ENCODE measurements at places on chromosomes 5 and 9.
A peak's percentile ranks its signal among the peaks of the same experiment; 100 is the strongest.

- DNase-seq = no peak
These were observed 252.5 kb downstream of the NNT start for GRCh38 chr5:43855452-43855851.

DNA sequence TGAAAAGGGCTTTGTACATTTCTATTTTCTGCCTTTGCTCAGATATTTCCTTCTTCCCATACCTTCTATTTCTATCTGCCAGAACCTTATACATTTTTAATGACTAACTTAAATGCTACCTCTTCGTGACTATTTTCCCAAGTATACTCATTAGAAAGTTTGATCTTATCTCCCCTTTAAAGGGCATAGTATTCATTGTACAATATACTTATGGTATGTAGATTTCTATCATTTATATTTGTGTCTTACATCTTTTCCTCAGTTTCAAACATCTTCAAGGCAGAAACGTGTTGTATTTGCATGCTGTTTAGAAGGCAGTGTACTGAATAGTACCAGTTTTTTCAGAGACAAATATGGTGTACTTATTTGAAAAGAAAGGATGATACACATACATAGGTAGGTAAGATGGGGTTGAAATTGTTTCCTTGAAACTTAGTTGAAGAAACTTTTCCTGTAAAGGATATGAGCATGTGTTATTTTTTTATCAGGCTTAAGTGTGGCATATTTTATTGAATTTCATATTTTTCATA, 518.1 kb upstream of the NUDT12 start:
- no peak for DNase-seq

GRCh38 chr9:109011231-109011671, 2.0 kb downstream of the CTNNAL1 start:
- DNase-seq = no peak

DNA sequence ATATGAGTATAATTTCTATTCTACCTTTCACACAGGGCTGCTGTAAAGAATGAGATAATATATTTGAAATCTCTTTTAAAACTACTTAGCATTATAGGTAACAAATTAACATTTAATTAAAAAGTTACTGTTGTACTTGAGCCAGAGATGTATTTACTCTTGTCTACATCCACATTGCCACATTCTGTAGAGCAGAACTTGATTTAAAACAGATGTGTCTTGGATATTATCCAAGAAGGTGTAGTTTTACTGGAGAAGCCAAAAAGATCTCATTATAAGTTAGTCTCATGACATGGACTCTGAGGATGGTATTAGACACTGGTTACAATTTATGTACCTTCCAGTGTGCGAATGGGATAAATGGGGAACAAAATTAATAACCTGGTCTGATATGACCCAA, 293.1 kb upstream of the CCNH start:
- DNase-seq = no peak

GRCh38 chr5:33891788-33892619, at the start of gene ADAMTS12:
Gene ADAMTS12, minus strand, starts transcription at chr5:33891990. Its CDS starts 134 bp downstream, at chr5:33891856.
- DNase-seq = peak; percentile 46

DNA sequence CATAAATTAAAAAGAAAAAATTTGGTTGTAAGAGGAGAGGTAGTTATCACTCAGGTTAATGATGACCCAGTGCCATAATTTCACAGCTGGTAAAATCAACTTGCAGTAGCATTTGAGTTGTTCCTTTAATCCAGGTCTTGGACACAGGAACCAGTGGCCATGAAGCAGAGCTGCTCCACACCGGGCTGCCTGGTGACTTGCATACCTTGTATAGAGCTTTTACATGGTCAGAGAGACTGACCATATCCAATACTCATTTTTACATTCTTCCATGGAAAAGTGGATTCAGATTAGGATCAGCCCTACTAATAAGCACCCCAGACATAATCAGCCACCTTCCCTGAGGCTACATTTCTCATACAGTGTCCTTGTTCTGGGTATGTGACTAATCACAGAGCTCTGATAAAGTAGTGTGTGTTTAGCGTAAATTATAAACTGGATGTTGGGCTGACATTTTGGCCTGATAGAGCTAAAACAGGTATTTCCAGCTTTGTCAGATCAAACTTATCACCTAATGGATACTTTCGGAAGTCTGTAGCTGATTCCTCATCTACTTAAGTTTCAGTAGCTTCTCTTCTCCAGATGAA, 77.0 kb upstream of the ZSWIM6 start:
- DNase-seq = no peak
